ENCODE measurements at places on chromosomes 1 and 21. TPM values are rescaled to one million over a fixed set of nuclear protein-coding genes. Genes with fewer than 3 reads are reported as not detected.

The CCDC185 gene
- 0.10 TPM for polyA plus RNA-seq

The RIMS3 gene
- polyA plus RNA-seq, result 1.9 TPM

The PGLYRP4 gene
- not detected for polyA plus RNA-seq

DNA sequence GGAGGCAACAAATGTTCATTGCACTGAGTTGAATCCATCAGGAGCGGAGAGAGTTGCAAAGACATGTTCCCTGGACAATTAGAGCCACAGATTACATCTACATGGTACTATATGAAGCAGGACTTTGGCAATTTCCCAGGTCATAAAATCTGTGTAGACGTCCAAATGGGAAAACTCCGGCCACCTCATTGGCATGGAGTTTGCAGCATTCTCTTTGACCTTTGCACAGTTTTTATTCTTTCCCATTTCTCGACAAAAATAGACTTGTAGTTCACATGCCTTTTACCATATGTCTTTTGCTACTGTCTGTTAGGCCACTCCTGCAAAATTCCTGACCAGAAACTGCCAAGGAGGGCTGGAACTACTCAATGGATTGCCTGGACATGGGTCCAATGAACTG lies 48.2 kb downstream of the UBE2T start:
- peak; percentile 28 for DNase-seq

DNA sequence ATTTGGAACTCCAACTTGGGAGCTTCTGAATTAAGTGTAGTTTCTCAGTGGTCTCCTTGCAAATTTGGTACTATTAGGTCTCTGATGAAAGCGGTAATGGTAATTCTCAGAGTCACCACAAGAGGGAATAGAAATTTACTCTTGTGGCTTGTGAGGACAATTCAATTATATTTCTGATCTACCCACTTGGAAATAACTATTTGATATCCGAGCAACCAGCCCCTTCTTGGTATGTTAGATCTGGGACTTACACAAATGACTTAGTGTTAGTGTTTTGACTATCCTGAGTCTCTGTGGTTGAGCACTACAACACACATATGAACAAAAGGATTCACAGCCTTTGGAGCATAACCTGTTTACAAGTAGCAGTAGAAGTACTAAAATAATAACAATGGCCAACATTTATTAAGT lies 68.1 kb downstream of the RPS6KA1 start:
- peak; percentile 62 for DNase-seq

DNA sequence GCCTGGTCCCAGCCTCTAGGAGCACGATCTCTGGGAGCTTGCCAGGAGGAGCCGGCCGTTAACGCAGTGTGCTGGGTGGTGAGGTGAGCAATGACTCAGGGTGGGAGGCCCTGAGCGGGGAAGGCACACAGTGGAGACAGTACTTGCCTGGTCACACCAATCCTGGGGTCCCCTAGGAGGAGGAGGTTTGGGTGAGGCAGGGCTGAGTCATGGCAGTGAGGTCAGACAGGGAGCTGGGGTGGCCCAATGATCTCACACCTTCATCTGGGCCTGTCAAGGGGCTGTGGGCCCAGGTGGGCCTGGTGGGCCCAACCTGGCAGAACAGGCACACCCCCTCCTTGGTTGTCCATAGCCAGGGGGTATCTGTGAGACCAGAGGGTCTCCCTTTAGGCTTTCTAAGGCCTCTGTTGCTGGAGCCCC lies 8.6 kb upstream of the EDN2 start:
- no peak for DNase-seq

DNA sequence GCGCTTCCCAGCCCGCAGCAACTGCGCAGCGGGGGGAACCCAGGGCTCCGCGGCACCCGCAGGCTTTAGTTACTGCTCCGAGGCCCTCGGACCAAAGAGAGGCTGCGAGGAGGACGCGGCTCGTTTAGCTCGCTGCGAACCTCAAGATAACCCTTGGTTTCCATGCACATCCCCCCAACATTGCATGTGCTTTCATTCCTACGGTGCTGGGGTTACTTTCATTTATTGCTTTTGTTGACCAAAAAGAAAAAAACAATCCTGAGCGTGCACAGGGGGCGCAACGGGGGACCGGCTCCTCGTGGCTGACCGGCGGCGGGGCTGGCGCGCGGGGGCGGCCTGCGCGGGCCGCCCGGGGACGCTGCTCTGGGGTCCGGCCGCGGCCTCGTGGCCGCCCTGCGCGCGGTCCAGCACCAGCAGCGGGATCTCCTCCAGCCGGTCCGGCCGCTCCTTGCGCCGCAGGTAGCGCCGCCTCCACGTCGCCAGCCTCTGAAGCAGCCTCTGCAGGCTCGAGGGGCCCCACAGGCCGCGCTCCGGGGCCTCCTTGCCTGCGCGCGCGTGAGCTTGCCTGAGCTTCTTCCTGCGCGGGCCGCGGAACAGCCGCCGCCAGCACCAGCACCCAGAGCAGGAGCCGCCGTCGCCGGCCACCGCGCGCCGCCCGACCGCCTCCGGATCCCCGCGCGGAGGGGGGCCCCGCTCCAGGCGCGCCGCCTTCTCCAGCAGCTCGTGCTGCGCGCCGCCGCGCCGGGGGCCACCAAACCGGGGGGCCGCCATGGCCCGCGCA lies 77.4 kb downstream of the DESI2 start:
- DNase-seq, result peak; percentile 45

DNA sequence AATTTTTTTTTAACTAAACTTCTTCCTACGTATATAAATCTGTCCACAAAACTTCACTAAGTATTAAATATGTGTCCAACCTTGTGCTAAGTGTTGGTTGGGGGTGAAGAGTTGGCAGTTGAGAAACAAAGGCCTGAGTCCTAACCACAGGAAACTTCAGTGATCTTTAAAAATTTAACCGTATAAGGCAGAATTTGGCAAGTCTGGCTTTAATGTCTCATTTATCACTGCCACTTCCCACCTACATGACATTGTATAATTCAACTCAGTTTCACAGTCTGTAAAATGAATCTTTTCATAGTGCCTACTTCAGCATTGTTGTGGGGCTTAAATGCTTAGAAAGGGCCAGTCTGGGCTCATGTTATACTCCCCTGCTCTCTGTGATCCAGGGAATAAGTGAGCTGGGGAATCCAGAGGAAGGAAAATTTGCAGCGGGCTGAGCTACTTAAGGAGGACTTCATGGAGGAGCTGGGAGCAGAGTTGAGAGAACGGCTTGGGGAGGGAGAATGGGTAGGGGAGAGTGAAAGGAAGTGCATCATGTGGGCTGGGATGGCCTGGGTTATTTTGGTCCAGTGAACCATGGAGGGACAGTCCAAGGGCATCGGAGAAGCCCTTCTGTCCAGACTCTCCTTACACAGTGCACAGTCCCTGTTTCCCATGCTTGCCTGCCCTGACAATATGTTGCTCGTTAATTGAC lies 14.5 kb downstream of the IFNAR2 start:
- DNase-seq, result no peak

GRCh38 chr21:32844653-32845436 lies 73.3 kb upstream of the PAXBP1 start:
- DNase-seq, result no peak

GRCh38 chr1:83503153-83503552 lies 495.8 kb downstream of the TTLL7 start:
- DNase-seq, result no peak
